RPMI7951 (cell line): ENCODE measurements at places on chromosomes 5 and 9. TPM values are rescaled to one million over a fixed set of nuclear protein-coding genes. Genes with fewer than 3 reads are reported as not detected.

The OR4F3 gene
- not detected in 2 replicates for total RNA-seq

DNA sequence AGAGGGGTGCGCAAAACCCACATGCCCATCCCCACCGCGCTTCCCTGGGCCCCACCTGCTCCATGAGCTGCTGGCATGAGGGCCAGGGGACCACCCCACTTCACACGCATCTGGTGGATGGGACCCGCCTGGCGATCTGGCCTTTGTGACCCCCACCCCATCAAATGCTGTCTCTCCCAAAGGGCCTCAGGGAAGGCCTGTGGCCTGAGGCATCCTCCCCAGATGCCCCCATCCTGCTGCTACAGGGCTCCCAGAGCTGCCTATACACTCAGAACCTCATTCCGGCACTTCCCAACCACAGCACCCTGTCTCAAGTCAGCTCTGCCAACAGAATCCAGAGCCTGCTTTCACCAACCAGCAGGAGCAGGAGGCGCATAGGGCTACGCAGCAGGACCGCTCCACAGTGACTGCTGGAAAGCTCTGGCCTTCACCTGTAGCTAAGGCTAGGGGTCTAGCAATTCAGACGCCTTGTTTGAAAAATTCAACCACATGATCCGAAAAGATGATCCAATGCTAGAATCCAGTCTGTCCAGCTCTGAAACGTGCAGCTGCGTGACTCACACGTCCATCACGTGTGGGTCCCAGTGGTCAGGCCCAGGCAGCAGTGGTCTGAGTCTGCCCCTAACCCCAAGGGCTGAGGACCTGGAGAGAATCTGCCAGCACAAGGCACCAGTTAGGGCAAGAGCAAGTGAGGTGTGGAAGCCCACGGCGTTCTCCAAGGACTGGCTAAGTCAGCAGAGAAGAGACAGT, 1.4 kb upstream of the SNAPC4 start:
- peak; percentile 14 for DNase-seq

- DNase-seq: no peak
Measured at GRCh38 chr5:140248414-140248813, 54.5 kb downstream of the PFDN1 start.

GRCh38 chr9:7234144-7234543, 476.4 kb downstream of the KDM4C start:
- DNase-seq: peak; percentile 28

DNA sequence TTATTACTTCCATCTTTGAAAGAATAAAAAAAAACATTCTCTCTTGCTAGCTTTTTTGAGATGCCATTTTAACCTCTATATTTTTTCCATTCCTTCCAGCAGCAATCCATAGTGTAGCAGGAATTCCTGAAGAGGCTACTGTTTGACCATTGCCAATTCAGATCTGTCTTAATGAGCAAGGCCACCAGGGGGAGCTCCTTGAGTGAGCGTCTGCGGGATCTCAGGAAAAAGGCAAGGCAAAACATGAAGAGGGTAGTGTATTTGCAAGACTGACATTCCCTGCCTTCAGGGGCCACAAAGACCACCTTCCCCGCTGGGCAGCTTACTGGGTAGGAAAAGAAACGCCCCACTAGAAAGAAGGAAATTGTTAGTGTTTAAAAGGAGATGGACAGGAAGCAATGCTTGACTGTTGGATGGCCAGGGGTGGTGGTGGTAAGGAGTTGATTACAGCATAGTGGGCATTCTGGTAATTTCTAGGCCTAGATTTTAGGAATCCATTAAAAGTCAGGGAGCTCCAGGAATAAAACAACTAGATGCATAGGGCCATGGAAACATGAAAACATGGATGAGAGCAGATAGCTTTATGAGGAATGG, 206.6 kb upstream of the HAPLN1 start:
- DNase-seq: peak; percentile 68
